ENCODE measurements at places on chromosomes 6 and 20. TPM values are rescaled to one million over a fixed set of nuclear protein-coding genes. Genes with fewer than 3 reads are reported as not detected.

The AGER gene
- 2.3 TPM for total RNA-seq

The CD2AP gene
- 93.2 TPM for total RNA-seq

The PRICKLE4 gene
- 0.66 TPM for total RNA-seq

The FAM209B gene
- not detected for total RNA-seq

The SLC35D3 gene
- total RNA-seq: 1.5 TPM

The DNAAF9 gene
- total RNA-seq: 5.0 TPM

The MTG2 gene
- 13.6 TPM for total RNA-seq

The PCSK2 gene
- total RNA-seq: 1.1 TPM

The LCA5 gene
- 3.3 TPM for total RNA-seq

- peak within 1 kb of the TSS; percentile 74 for H3K4me3 ChIP-seq
- H3K36me3 ChIP-seq: no peaks in the 10 kb centered on the region
- H3K4me1 ChIP-seq: peaks cover 26% of the 10 kb centered on the region
- H3K27ac ChIP-seq: peak within 1 kb of the TSS; percentile 83
- DNase-seq: peak; percentile 88
Measured at GRCh38 chr6:49550492-49551077, at the start of gene C6orf141. Gene C6orf141, plus strand, starts transcription at chr6:49550668. Its CDS starts 125 bp downstream, at chr6:49550793.

GRCh38 chr6:29200767-29201662, 30.3 kb downstream of the OR2J2 start:
- no peak for DNase-seq
- no peaks in the 10 kb centered on the region for H3K4me1 ChIP-seq
- H3K4me3 ChIP-seq: no peak overlapping the region
- no peaks in the 10 kb centered on the region for H3K36me3 ChIP-seq

DNA sequence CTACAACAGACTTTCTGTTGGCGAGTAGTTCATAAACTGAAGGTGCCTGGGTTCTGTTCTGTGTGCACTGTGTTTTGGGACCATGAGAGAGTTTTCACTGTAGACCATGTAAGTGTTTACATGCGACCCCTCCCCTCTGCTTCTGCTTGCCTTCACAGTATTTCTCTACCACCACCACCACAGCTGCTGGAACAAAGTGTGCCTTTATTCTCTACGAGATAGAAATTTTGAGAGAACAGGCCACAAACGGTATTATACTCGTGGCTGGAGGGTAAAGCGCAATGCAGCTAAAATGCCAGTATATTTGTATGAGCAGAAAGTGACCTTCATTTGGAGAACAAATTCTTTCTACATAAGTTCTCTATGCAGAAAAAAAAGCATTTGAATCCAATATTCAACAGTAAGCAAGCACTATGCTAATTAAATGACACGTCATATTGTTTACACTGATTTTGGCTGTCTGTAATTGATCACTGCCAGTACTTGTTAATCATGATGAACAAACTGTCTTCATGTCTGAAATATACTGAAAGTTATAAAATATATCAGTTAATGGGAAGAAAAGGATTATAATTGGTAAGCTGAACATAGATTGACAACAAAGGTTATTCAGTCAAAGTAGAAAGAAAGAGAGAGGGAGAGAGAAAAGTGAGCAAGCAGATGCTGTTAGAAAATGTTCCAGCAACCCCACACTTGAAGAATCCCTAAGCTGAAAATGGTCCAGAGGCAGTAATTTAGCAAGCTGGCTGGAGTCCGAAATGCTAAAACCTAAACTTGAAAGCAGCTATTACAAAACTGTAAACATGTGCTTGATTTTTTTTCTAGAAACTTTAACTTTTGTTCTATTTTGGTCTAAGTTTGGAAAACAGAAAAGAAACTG, 8.8 kb downstream of the CLDN20 start:
- no peak overlapping the region for H3K4me3 ChIP-seq
- peak overlapping the region; percentile 78 for H3K27ac ChIP-seq
- no peaks in the 10 kb centered on the region for H3K27me3 ChIP-seq
- no peaks in the 10 kb centered on the region for H3K36me3 ChIP-seq
- DNase-seq: no peak

GRCh38 chr20:63309261-63310071, 16.5 kb downstream of the COL20A1 start:
- no peaks in the 10 kb centered on the region for H3K27me3 ChIP-seq
- no peak overlapping the region for H3K27ac ChIP-seq
- DNase-seq: peak; percentile 76
- no peaks in the 10 kb centered on the region for H3K36me3 ChIP-seq

- no peak for DNase-seq
- no peak overlapping the region for H3K4me3 ChIP-seq
- H3K4me1 ChIP-seq: no peaks in the 10 kb centered on the region
- H3K27ac ChIP-seq: no peak overlapping the region
- no peaks in the 10 kb centered on the region for H3K27me3 ChIP-seq
Measured at GRCh38 chr20:4102381-4102780, 87.0 kb upstream of the RNF24 start.

- no peak overlapping the region for H3K4me3 ChIP-seq
- peaks cover 4% of the 10 kb centered on the region for H3K4me1 ChIP-seq
- peaks cover 11% of the 10 kb centered on the region for H3K27me3 ChIP-seq
- H3K27ac ChIP-seq: no peak overlapping the region
- no peaks in the 10 kb centered on the region for H3K36me3 ChIP-seq
Measured at GRCh38 chr20:46132705-46133120, 14.6 kb downstream of the CD40 start.

- H3K27me3 ChIP-seq: no peaks in the 10 kb centered on the region
- no peak for DNase-seq
- peaks cover 23% of the 10 kb centered on the region for H3K4me1 ChIP-seq
- H3K27ac ChIP-seq: no peak overlapping the region
Measured at GRCh38 chr6:22253955-22254655, 42.7 kb downstream of the PRL start.

DNA sequence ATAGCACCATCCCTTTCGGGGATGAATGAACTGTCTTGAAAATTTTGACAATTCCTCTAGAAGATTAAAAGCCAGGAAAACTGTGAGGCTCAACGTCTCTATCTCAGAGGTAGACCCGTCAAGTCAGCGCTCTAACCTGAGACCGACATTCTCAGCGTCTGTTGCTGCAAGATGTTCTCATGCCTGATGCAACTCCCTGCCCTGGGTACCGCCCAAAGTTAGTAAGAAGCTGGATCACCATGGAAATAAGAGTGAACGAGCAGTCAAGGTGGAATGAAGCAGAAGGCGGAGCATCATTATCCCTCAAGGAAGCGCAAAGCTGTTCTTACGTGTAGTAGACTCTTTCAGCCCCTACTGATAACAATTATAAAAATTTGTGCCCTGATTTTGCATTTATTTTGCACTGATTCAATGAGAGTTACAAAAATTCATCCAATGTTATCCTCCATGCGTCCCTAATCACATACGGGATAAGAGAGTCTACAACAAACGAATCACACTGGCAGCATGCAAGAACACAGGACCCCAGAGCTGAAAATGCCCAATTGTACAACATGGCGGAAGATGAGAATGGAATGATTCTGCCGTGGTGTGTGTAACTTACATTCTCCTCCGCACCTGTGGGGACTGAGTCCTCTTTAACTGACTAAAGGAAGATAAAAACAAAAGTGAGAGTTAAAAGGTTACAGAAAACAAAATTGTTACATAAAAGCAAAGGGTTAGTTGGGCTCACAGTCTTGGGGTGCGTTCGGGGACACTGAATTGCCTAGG, 95.4 kb downstream of the BCAS1 start:
- H3K4me1 ChIP-seq: no peaks in the 10 kb centered on the region
- H3K4me3 ChIP-seq: no peak overlapping the region
- DNase-seq: peak; percentile 12
- H3K27ac ChIP-seq: no peak overlapping the region
- H3K27me3 ChIP-seq: no peaks in the 10 kb centered on the region

DNA sequence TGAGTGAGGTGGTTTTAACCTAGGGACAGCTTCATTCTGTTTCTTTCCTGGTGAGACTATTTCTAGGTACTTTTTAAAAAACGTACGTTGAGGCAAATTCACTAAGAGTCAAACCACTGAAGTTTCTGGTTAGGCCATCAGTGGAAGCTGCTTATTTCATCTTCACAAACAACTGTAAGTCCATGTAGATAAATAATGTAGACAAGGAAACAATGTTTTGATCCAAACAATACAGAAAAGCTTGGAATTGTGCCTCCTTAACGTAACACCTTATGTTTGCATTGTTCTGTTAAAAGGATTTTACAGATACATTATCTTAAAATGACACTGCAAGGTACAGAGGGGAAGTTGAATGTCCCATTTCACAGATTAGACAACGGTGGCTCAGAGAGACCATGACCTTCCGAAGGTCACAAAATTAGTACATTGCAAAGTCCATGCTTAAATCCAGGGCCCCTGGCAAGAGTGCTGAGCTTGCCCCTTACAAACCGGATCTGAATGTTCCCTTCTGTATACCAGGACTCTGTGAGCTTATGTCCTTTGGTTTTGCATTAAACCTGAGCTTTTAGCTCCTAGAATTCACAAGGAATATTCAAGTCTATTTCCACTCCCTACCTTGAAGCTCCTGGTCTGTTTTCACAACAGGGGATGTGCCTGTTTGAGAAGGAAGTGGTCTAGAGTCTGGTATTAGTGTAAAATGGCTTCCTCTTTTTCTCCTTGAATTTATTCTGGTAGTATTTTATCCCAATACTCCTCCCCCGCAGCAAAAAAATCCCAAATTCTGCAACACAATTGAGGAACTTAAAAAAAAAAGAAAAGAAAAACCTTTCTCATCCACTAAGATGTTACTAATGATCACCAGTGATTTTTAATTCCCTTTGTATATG, 28.9 kb upstream of the ZNF217 start:
- DNase-seq: peak; percentile 17
- H3K36me3 ChIP-seq: no peaks in the 10 kb centered on the region
- H3K4me1 ChIP-seq: peaks cover 32% of the 10 kb centered on the region
- no peaks in the 10 kb centered on the region for H3K27me3 ChIP-seq
- peak overlapping the region; percentile 87 for H3K27ac ChIP-seq
- no peak overlapping the region for H3K4me3 ChIP-seq

- H3K27ac ChIP-seq: no peak overlapping the region
- H3K36me3 ChIP-seq: no peaks in the 10 kb centered on the region
- H3K27me3 ChIP-seq: peaks cover 40% of the 10 kb centered on the region
- H3K4me1 ChIP-seq: peaks cover 8% of the 10 kb centered on the region
- peak; percentile 35 for DNase-seq
- H3K4me3 ChIP-seq: no peak overlapping the region
Measured at GRCh38 chr6:38713812-38714211, 1.3 kb upstream of the DNAH8 start.

DNA sequence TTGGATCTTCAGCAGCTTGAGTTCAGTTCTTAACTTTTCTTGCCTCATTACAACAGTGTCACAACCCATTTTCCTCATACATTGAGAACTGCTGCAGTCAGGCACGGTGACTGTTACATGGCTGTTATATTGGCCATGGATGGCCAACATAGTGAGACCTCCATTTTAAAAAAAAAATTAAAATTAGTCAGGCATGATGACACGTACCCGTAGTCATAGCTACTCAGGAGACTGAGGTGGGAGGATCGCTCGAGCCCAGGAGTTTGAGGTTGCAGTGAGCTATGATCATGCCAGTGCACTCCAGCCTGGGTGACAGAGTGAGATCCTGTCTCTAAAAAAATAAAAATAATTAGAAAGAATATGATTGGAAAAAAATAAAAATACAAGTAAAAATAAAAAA, 9.9 kb upstream of the MMP24 start:
- H3K27me3 ChIP-seq: no peaks in the 10 kb centered on the region
- DNase-seq: no peak
- no peak overlapping the region for H3K27ac ChIP-seq
- H3K4me3 ChIP-seq: no peak overlapping the region

GRCh38 chr6:43013097-43013842, 476 bp downstream of the MEA1 start:
- DNase-seq: no peak
- peaks cover 8% of the 10 kb centered on the region for H3K36me3 ChIP-seq
- peak overlapping the region; percentile 83 for H3K27ac ChIP-seq
- H3K4me3 ChIP-seq: peak overlapping the region; percentile 82
- H3K27me3 ChIP-seq: no peaks in the 10 kb centered on the region

DNA sequence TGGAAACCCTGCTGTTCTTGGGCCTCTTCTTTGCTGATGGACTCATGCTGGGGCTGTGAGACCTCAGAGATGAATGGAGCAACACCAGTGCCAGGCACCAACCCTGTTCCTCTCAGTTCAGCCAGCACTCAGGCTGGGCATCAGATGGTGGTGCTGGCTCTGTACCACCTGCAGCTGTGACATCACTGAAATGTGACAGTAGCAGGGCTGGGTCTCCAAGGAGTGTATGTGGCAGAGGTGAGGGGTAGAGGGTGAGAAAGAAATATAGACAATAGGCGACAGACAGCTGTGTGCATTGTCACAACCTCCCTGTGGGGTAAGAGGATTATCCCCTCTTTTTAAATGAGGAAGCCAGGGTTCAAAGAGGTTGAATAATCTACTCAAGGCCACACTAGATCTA, at the start of gene TP53TG5:
Gene TP53TG5, minus strand, starts transcription at position 135 of the 400 bp plus-strand sequence. Its CDS starts 89 bp downstream, at position 46.
- no peak for DNase-seq
- peaks cover 5% of the 10 kb centered on the region for H3K27me3 ChIP-seq
- peaks cover 8% of the 10 kb centered on the region for H3K4me1 ChIP-seq
- H3K27ac ChIP-seq: no peak within 1 kb of the TSS

DNA sequence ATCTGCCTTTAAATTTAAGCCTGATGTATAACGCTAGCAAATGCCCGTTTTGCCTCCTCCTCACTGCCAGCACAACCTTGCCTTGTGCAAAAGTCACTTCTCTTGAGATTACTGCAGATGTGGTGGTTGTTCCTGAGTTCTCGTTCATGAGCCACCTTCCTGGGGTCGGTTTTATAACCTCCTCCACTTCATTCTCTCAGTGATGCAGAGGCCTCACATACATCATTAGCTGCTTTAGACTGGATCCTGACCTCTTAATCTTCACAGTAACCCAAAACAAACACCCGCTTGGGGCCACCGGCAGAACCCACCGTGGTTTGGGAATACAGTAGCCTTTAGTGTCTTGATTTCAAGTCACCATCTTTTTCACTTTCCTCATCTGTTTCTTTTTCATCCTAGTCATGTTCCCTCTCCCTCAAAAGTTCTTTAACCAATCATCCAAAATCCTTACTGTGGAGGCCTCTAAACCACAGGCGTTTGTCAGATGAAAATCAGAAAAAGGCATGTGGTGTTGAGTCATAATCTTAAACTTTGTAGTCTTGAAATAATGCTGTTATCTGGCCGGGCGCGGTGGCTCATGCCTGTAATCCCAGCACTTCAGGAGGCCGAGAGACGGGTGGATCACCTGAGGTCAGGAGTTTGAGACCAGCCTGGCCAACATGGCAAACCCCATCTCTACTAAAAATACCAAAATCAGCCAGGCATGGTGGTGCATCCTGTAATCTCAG, 430.3 kb upstream of the SOX4 start:
- no peaks in the 10 kb centered on the region for H3K36me3 ChIP-seq
- no peaks in the 10 kb centered on the region for H3K27me3 ChIP-seq
- DNase-seq: no peak
- H3K4me1 ChIP-seq: peaks cover under 1% of the 10 kb centered on the region
- H3K4me3 ChIP-seq: no peak overlapping the region

- H3K27ac ChIP-seq: no peak overlapping the region
- no peaks in the 10 kb centered on the region for H3K36me3 ChIP-seq
- DNase-seq: no peak
- H3K4me3 ChIP-seq: no peak overlapping the region
Measured at GRCh38 chr20:49394264-49394663, 88.2 kb downstream of the KCNB1 start.

- H3K4me1 ChIP-seq: peaks cover 14% of the 10 kb centered on the region
- H3K4me3 ChIP-seq: no peak overlapping the region
- no peaks in the 10 kb centered on the region for H3K27me3 ChIP-seq
- H3K27ac ChIP-seq: no peak overlapping the region
- H3K36me3 ChIP-seq: no peaks in the 10 kb centered on the region
Measured at GRCh38 chr6:156658186-156658965, 118.8 kb upstream of the ARID1B start.
